ENCODE measurements at places on chromosomes 16 and 17. TPM values are rescaled to one million over a fixed set of nuclear protein-coding genes. Genes with fewer than 3 reads are reported as not detected.

DPEP3 gene
- total RNA-seq, result not detected

OR4D1 gene
- not detected for total RNA-seq

ZG16B gene
- 0.13 TPM for total RNA-seq

UBALD2 gene
- total RNA-seq, result 4.2 TPM

GPT2 gene
- 17.7 TPM for total RNA-seq

TAC4 gene
- not detected for total RNA-seq

TEX19 gene
- not detected for total RNA-seq

HSD17B2 gene
- not detected for total RNA-seq

KRT23 gene
- total RNA-seq, result not detected

CSH2 gene
- total RNA-seq, result not detected

GAN gene
- total RNA-seq, result 8.3 TPM

KRT12 gene
- total RNA-seq, result not detected

TBX6 gene
- total RNA-seq, result 0.13 TPM
